ENCODE measurements at places on chromosomes 6 and 20.

GRCh38 chr20:54173653-54174456 is at the start of gene CYP24A1:
TSS of gene CYP24A1 (minus strand) at chr20:54173986. CDS start at chr20:54173579, 407 bp downstream.
- no peak for DNase-seq

- DNase-seq, result no peak
Observed at GRCh38 chr6:13480631-13481501, 6.5 kb downstream of the GFOD1 start.

- no peak for DNase-seq
Observed at GRCh38 chr20:5092765-5093339, 26.9 kb downstream of the PCNA start.

DNA sequence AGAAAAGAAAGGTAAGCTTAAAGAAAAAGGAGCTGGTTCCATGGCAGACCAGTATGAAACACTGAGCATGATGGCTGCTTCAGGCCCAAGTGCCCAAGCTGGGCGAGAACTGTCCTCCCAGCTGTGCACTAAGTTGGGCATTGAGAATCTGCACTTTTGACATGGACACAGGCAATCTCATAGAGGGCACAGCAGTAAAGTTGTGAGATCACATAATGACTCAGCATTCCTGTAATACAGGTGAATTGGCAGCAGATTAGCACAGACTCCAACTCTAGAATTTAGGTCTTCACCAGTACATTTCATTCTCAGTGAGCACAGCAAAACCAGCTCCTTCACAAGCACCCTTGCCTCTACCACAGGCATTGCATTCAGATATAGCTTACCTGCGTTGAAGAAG is 343.4 kb downstream of the PKHD1 start:
- no peak for DNase-seq

GRCh38 chr20:51508780-51509179 is 33.7 kb downstream of the NFATC2 start:
- no peak for DNase-seq

DNA sequence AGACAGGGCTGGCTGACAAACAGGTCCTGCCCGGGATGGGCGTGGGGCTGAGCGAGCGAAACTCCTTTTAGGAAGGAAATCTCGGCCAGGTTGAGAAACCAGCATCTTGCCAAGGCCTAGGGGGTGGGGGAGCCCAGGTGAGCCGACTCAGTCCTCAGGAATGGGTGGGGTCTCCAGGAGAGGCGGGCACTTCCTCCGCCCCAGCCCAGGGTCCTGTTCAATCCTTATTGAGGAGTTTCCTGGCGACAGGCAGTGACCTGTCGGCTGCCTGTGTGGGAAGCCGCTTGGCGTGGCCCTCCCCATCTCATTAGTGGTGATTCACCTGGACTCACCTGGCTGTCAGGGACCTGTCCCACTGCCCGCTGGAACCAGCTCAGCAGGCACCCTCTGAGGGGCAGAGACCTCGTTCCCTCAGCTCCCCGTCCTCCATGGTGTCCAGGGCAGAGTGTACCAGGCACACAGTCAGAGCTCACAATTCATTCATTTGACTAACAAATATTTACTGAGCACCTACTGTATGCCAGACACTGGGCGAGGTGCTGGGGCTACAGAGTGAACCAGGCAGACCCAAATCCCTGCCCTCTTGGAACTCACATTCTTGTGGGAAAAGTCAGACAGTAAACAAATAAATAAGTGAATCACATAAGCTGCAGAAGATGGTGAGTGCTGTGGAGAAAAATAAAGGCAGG is 51.1 kb downstream of the FGD2 start:
- no peak for DNase-seq

GRCh38 chr20:5077761-5078387 is 41.9 kb downstream of the PCNA start:
- no peak for DNase-seq

DNA sequence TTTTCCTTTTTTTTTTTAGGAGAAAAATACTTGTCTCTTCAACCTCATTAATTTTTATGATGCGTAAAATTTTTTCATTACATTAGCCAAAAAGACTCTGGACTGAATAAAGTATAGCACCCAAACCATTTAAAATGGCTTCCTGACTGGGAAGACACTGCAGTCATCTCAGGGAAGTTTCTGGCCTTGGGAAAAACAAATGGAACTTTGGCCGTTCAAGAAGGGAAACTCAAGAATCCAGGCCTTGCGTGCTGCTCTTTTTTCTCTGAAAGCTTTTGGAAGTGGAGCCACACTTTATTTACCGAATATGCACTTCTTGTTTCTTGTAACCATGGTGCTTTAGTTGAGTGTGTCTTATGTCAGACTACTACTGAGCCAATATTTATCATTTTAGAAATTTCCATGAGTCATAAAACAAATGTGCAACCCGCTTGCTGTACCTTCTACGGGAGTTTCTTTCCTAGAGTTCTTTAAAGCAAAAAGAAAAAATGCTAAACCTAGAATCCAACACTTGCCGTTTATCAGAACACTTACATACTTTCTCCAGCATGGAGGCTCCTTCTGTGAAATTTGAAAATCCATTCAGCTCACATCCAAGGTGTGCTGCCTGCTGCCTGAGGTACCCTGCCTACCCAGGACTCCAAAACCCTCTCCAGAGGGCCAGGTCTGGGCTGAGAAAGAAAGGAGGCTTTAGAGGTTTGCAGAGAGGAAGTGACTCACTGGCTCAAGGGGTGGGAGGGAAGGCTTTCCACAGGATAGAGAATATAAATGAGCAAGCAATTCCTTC is 11.5 kb upstream of the DSTN start:
- no peak for DNase-seq

DNA sequence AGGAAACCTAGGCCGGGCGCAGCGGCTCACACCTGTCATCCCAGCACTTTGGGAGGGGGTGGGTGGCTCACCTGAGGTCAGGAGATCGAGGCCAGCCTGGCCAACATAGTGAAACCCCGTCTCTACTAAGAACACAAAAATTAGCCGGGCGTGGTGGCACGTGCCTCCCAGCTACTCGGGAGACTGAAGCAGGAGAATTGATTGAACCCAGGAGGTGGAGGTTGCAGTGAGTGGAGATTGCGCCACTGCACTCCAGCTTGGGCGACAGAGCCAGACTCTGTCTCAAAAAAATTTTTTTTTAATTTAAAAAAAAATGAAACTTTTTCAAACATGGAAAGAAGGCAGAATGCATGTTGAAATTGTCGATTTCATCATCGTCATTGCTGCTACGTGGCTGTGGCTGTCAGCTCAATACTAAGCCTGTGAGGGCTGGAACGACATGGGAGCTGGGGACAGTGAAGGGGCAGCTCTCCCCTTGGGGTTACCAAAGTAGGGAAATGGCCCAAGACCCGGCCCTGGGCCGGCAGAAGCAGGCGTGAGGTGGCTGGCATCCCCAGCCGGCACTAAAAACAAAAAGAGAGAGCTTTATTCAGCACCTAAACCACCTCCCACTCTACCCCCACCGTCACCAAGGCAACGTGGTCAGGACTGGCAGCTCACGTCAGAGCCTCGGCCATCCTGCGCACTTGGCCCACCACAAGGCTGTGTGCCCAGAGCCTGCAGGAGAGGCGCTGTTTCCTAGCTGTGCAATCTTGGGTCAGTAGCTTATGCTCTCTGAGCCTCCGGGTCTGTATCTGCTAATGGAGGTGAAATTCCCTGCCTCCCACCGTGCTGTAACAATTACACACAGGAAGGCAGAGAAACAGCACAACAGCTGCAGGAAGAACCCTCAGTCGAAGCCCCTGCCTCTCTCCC is 30.8 kb downstream of the AGPAT4 start:
- no peak for DNase-seq

GRCh38 chr6:128827675-128828464 is 55.1 kb upstream of the LAMA2 start:
- no peak for DNase-seq

GRCh38 chr6:43819958-43820357 is 49.9 kb downstream of the VEGFA start:
- DNase-seq, result no peak

DNA sequence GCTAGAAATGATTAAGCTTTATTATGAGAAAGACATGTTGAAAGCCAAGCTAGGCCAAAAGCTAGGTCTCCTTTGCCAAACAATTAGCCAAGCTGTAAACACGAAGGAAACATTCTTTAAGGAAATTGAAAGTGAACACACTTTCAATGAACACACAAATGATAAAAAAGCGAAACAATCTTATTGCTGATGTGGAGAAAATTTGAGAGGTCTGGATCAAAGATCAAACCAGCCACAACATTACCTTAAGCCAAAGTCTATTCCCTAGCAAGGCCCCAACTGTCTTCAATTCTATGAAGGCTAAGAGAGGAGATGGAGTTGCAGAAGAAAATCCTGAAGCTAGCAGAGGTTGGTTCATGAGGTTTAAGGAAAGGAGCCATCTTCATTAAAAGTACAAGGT is 40.2 kb upstream of the DEFB112 start:
- DNase-seq, result no peak

DNA sequence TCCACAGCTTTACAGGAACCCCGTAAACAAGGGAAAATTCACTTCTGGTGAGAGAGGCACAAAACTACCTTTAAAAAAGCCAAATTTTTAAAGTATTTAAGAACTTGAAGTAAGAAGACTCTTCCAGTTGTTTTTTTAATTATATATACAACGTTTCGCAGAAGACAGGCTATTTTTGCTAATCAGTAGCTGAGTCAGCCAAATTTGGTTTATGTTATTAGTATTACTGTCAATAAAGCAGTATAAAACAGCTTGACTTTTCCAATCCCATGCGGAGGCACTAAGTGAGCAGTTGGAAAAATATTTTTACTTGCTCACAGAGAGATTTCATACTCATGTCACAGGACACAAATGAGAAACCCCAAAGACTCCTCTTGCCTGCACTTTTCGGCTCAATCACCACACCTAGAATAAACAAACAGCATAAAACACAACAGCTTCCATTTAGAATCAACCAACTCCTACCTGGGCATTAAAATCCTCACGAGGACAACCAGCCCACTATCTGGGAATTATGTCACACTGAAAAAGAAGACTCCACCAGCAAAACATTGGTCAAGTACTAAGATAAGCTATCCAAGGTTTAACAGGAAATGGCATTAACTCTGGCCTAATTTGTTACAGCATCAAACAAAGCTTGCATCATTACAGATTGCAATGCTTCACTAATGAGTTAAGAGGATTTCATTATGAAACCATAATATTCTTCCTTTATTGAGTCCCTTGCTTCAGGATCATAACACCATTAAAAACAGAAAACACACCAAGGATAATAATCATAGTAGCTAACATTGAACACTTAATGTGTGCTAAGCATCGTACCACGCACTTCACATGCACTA is 26.3 kb downstream of the ELOVL5 start:
- no peak for DNase-seq

GRCh38 chr20:57742507-57743181 is 32.8 kb upstream of the PMEPA1 start:
- no peak for DNase-seq

GRCh38 chr20:62243106-62243505 is 4.8 kb downstream of the OSBPL2 start:
- DNase-seq, result no peak

GRCh38 chr6:138088326-138088762 is 18.9 kb downstream of the PERP start:
- DNase-seq, result no peak

DNA sequence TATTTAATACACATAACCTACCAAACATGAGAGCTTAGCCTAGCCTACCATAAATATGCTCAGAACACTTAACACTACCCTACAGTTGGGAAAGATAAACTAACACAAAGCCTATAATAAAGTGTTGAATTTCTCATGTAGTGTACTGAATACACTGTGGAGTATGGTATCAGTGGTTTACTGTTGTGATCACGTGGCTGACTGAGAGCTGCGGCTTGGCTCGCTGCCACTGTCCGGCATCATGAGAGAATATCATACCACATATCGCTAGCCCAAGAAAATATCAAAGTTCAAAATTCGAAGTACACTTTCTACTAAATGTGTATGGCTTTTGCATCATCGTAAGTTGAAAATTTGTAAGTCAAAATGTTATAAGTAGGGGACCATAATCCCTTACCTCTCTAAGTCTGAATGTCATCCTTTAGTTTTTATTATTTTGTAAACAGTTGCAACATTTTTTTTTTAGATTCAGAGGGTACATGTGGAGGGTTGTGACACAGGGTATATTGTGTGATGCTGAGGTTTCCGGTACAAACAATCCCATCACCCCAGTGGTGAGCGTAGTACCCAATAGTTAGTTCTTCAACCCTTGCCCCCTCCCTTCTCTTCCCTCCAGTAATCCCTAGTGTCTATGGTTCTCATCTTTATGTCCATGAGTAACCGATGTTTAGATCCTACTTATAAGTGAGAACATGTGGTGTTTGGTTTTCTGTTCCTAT is 14.6 kb upstream of the TAAR1 start:
- DNase-seq, result no peak

- no peak for DNase-seq
Observed at GRCh38 chr20:59864726-59865125, 68.7 kb downstream of the SYCP2 start.

GRCh38 chr20:41342474-41343464 is 2.1 kb downstream of the LPIN3 start:
- DNase-seq, result no peak

DNA sequence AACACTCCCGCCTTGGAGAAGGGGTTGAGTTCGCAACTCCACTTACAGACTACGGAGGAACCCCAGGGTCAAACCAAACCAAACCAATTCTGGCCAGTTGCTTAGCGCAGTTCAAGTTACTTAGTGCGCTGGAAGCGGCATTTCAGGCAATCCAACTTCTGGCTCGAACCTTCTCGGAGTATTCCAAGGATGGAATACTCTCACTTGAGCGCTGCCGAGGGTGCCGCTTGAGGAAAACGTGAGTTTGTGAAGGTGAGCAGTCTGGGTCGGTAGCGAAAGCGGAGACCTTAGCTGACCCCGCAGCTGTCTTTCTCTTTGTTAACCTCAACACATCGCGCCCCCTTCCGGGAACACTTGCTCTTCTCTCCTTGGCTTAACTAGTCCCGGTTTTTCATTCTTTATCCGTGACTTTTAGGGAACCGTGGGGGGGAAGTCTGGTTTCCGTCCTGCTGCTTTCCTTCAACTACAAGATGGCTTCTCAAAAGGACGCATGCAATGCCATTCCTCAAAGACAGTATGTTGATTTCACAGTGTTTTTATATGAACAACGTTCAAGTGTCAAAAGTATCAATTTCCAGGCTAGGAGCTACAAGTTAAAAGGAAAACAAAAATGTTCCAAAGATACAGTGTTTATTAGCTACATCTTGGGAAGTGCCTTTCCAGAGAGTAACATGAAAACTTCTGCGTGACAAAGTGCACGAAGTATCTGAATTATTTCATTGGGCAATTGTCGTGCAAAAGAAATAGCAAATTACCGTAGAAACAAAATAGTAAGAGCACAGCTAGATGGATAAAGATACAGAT is 741 bp upstream of the PNISR start:
- DNase-seq, result no peak

GRCh38 chr6:10154251-10154650 is 260.6 kb downstream of the TFAP2A start:
- DNase-seq, result no peak

DNA sequence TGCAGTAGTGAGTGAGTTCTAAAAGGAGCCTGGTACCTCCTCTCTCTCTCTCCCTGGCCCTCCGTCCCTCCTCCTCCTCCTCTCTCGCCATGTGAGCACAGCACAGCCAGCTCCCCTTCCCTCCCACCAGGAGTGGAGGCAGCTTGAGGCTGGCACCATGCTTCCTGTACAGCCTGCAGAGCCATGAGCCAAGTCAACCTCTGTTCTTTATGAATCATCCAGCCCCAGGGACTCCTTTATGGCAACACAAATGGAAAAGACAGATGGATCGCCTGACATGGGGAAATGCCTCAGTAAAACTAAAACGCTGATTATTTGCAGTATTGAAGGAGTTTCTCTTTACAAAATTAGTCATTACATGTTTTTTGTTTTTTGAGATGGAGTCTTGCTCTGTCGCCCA is 233.7 kb upstream of the ARID1B start:
- DNase-seq, result no peak

GRCh38 chr20:34264141-34264540 is 22.9 kb downstream of the ASIP start:
- no peak for DNase-seq

GRCh38 chr20:37543828-37544227 is 16.2 kb upstream of the BLCAP start:
- no peak for DNase-seq
